ENCODE measurements at places on chromosomes 2 and 18.

GRCh38 chr2:85999061-85999831, 106.4 kb downstream of the POLR1A start:
- no peak for DNase-seq

- DNase-seq, result no peak
Measured at GRCh38 chr2:128510701-128511397, 192.2 kb upstream of the HS6ST1 start.

- no peak for DNase-seq
Measured at GRCh38 chr18:1595195-1595594, 690.5 kb downstream of the ADCYAP1 start.

DNA sequence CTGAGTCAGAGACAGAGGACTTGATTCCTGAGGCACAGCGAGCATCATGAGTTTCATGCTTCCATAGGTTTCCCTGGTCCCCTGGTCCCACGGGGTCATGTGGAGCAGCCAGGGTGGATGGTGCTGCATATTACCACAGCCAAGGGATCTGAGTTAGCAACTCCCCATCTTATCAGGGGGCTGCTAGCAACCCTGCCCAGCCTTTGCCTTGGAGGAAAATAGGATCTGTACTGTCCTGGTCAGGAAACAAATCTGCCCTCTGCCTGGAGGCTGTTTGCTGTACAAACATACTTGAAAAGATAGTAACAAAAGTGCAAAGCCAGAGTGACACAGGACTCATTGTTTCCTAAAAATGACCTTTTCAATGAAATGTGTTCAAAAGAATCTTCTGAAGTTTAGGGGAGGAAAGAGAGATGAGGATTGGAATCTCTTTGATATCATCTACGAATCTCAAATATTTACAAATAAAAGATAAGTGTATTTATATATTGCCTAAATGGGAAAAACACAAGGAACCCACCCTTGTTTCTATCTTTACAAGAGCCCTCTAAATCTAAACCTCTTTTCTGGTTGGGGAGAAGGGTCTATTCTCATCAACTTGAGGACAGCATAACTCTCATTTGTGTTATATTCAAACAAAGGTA, 194.8 kb downstream of the CD226 start:
- DNase-seq, result no peak

GRCh38 chr18:77136871-77137665, 4.5 kb upstream of the MBP start:
- no peak for DNase-seq

DNA sequence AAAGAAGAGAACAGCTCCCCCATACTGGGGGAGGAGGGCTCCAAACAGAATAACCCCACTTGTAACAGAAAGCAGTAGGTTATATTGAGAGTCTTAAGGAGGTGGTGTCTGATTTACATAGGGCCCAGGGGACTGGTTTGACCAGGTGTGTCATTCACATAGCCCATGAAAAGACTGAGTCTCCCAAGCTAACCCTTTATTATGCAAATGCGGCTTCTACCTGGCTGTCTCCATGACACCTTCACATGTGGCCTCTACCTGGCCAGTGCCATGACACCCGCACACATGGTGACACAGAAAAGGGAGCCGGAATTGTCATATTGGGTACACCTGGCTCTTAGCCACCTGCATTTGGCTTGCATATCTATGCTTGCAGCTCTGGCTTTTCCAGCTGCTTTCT, 1057.2 kb upstream of the PIK3C3 start:
- DNase-seq, result no peak

GRCh38 chr18:35045121-35045520, 3.9 kb downstream of the MAPRE2 start:
- no peak for DNase-seq

DNA sequence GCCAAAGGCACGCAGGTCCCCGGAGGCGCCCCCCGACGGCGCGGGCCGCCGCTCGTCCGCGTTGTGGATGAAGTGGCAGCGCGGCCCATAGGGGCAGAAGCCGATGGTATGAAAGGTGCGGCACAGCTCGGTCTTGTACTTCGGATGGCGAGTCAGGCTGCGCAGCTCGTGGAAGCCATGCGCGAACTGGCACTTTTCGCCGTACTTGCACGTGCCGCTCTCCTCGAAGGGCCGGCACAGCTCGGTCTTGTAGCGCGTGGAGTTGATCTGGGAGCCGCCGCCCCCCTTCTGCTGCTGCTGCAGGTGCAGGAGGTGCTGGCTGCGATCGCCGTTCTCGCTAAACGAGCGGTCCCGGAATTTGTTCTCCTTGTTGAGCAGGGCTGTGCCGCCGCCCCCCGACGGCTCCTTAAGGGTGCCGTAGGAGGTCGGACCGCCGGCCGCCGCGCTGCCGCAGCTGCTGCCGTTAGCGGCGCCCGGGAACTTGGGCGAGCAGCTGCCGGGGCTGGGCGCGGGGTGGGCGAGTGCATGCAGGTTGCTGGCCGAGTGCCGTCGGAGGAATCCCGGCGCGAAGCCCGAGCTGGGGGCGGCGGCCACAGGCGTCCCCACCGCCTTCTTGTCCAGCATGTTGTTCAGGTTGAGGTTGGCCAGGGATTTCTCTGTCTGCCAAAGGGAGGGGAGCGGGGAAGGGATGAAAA, 1.2 kb downstream of the ZFP36L2 start:
- peak; percentile 32 for DNase-seq

- no peak for DNase-seq
Measured at GRCh38 chr2:122927710-122928557, 1097.2 kb upstream of the CNTNAP5 start.

- DNase-seq, result no peak
Measured at GRCh38 chr2:218368621-218369153, 12.0 kb downstream of the CATIP start.

DNA sequence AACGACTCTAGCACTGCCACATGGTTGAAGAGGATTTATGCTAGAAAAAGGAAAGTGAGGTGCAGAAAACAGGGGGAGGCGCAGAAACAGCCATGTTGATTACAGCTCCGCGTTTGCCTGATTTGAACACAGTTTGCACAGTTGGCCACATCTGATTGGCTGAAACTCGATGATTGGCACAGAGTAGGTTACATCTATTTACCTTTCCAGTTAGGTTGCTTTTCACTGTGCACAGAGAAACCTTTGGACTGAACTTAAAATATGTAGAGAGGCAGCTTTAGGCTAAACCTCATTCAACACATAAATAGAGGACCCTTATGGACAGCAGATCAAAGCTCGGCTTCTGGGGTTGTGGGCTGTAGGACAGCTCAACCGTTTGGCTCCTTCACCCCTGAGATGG, 153.7 kb upstream of the APCDD1 start:
- DNase-seq, result no peak

DNA sequence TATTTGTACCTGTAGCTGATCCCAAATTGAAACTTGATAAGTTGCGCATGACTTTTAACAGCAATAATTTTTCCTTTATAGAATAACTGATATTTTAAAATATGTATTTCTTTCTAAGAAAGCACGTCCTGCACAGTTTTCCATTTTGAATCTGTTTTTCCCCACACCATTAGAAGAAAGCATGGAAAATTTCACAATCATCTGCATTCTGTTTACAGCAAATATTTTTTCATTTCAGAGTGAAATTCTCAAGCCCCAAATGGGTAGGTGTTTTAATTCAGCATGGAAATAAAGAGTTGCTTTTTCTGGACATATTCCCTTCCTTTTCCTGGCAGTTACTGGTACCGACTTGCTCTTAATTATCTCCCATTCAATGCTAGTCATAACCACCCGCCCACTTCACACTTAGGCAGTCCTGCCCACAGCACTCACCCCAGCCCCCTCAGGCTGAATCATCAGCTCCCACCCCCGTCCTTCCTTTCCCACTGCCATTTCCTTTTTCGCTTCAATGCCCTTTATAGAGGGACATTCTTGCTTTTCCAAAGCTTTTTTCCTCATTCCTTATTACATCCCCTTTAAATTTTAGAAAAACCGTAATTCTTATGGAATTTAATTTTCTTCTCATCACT, 89.2 kb upstream of the GLS start:
- no peak for DNase-seq

GRCh38 chr2:173136599-173136998, 61.0 kb downstream of the MAP3K20 start:
- no peak for DNase-seq

DNA sequence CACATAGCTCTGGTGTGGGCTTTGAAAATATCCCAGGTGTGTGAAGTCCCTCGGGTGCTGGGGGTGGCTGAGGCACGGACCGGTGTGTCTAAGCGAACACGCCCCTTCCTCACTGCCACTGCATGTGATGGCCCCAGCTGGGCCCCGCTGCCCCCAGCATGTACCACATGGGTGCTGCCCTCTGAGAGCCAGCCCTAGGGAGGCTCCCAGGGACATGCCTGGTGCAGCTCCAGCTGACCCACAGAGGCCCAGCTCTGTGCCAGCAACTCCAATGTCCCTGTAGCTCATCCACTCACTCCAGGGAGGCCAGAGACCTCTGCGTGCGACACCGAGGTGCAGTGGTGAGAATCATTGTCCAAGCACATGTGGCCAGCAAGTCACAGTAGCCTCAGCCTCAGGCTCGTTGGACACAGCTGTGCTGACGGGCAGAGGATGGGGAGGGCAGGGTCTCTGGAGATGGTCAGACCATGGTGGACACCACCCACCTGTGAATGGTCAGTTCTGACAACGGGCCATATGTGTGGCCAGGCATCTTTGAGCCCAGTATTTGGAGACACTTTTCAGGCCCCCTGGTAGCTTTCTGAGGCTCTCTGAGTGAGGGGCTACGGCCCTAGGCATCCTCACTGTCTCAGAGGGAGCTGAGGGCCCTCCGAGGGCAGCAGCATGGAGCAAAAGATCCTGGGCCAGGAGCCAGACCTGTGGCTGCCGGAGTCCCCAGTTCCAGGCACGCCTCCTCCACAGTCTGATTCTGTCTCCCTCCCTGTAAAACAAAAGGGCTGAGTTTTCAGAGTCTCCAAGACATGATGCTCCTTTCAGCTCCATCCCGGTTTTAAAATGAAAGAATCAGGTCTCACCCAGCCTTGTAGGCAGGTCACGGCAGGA, 220.7 kb downstream of the NDUFA10 start:
- no peak for DNase-seq

Data from hypothalamus (tissue), 51 donors.